NCI-H1436 treated with DMSO at 0.1 percent for 48 hours (cell line): ENCODE measurements at places on chromosomes 11 and 22.

DNA sequence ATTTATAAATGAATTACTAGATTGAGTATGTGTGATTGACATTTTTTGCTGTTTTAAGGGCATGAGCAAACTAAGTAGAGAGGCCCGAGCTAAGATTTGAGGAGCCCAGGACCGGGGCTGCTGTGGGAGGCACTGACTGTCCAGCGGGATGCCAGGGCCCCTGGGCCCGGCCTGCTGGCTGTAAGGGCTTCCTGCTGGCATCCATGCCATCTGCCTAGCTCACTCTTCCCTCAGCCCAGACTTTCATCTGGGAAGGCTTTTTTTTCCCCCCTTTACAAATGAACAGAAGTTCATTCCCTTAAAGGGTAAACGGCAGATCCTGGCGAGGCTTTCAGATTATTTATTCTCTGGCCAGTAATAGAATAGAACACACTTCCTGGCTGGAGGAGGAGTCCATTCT is 16.0 kb upstream of the TP53I11 start:
- no peak for DNase-seq

- no peak for DNase-seq
These were observed 322.7 kb upstream of the PLET1 start for GRCh38 chr11:112583261-112583893.

GRCh38 chr22:26541167-26541819 is 29.0 kb upstream of the TFIP11 start:
- DNase-seq = no peak

GRCh38 chr11:818396-819128 is at the start of gene PNPLA2:
PNPLA2 (plus strand) TSS chr11:818914; CDS start chr11:819719, 805 bp downstream.
- DNase-seq = no peak

GRCh38 chr11:72100462-72100861 is 2.6 kb downstream of the LAMTOR1 start:
- no peak for DNase-seq

DNA sequence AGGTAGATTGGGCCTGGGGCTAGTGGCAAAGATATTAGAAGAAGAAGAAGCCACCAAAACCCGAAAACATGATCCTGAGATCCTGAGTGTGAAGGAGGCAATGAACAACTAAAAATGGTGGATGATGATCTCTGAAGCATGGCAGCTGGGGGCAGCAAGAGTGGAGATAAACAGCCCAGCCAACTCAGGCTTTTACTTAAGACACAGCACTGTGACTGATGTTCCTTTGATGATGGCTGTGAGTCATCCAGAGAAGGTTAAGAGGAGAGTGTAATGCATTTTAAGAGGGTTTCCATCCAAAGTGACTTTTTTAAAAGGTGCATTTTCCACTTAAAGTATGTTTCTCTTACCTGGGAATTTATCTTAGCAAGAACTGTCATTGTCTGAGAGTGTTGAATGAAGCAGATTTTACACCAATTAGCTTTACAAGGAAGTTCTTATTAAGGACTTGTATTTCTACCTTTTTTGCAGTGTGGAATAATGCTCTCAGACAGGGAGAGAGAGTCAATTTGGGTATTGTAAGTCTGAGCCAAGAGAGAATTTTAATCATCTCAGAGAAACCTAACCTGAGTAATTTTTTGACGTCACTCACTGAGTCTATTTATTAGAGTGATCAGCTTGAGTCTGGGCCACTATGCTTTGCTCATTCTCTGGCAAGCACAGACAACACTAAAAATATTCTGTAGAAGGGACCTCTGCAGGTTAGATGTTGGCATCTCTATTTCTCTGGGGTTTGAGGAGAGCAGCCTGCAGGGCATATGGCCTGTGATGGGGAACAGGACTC is 14.1 kb upstream of the CALCB start:
- no peak for DNase-seq

DNA sequence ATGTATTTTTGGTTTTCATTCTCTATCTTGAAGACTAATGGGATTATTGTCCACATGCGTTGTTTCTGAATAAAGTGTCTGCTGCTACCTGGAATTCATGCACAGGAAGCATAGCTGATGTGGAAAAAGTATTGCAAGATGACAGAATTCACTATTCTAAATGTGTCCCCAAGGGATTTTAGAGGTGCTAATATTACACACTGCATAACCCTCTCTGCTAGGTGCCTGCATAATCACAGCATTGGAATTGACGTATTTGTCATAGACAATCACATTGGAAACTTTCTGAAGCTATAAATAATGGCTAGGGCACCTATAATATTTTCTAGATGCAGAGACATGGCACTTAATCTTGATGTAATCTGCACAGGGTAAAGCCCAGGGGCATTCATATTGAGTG is 496.1 kb downstream of the JRKL start:
- no peak for DNase-seq

DNA sequence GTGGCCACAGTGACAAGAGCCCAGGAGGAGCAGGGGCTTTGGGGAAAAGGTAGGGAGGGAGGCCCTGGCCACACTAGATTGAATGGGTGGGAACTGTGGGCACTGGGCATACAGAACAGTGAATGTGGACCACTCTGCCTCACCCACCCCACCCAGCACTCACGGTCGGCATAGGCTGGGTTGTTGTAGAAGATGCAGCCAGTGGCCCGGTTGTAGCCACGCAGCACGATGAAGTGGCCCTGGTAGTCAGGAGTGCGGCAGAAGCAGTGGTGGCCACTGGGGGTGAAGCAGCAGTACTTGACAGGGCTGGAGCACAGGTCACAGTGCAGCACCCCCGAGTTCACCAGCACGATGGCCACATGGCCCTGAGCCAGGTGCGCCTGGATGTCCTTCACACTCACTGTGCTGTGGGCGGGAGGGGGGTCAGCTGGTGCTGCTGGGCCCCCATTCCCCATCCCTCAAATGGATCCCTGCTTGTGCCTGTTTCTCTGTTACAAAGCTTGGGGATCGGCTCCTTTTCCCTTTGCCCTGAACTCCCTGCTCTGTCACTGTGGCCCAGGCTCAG is 11.2 kb downstream of the GUCD1 start:
- DNase-seq = no peak

DNA sequence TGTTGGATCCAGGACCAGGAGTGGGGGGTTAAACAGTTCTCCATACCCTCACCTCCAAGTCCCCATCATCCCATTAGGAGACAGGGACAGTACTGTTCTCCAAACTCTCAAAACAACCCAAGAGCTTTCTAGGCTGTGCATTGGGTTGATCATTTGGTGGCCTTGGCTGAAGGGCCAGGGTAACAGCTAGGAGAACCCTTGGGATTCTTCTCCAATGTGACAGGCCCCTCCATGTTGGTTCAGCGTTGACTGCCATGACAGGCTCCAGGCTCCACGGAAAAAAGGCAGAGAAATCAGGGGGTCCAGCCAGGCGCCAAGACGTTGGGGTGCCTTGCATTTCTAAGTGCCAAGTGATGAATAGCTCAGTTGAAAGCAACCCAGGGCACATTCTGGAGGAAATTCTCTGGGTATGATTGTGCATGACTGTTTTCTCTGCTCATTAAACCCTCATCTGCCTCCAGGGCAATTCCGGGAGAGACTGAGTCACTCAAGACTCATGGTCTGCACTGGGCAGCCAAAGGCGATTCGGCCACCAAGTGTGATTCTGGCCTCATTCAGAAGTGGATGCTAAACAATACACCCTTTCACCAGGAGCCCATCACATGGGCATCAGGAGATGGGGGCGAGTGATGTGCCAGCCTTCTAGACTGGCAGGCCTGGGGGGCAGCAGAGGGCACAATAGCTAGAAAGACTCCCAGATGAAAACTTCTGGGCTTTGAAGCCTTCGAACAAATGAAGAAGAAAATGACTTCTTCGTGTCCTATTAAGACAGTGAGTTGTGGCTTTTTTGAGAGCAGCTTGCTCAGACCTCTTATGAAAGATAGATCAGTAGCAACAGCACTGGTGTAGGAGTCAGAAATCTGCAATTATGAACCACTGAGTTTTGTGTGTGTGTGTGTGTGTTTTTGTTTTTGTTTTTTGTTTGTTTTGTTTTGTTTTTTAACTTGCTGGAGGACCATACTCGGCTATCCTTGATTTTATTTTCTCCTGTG is 27.7 kb downstream of the CD44 start:
- DNase-seq = no peak

DNA sequence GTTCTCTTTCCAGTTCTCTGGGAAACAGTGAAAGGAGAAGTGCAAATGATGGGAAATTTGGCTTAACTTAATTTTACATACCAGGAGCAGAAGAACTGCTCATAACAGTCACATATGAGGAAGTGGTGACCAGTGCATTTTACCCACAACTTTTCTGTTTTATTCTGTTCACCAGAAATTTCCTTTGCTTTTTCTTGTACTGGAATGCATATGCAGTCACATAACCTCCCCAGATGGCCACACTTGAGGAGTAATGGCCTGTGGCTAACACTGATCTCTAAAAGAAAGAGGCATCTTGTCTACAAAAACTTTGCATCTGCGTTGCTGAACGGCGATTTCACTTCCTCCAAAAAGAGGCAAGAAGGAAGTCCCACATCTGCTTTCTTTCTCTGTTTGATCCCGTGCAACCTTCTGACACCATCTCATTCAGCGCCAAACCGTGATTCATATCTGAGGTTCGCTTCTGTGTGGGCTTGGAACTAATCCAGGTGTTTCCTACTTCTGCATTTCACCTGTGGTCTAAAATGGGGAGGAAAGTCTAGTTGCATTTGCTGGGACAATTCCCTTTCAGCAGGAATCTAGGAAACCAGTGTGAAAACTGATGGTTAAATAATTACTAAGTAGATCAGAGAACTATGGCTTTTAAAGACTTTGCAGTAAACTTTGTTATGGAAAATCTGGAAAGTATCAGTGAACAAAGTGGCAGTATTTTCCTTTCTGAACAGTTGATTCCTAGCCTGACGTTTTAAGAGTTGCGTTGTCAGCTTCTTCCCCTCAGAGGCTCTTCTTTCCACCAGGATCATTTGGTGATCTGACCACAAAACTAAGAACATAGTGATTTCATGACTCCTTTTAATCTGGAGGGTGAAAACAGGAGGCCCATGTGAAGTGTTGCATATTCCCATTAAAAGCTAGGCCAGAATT is 4.2 kb upstream of the MPEG1 start:
- no peak for DNase-seq

DNA sequence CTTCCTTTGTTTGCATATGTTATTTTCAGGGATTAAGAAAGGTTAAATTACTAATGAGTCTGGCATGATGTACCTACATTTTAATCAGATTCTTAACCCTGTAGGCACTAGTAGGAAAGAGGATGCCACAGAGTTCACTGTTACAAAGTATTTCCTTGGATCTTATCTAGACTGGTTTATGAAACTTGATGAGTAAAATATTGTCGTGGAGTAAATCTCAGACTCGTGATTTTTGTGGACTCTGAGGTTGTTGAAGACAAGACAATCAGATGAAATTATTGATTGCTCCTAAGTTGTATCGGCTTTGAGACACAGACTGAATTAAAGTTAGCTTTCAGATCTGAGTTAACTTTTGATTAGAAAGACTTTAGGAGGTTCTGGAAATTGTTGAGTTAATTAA is 6.0 kb downstream of the KMT2A start:
- DNase-seq = no peak
